ENCODE measurements at places on chromosomes 1 and 21.

GRCh38 chr1:58165073-58165472 lies 381.5 kb downstream of the OMA1 start:
- DNase-seq: no peak

GRCh38 chr1:109623601-109624161 lies 4.0 kb downstream of the AMPD2 start:
- peak; percentile 49 for DNase-seq

DNA sequence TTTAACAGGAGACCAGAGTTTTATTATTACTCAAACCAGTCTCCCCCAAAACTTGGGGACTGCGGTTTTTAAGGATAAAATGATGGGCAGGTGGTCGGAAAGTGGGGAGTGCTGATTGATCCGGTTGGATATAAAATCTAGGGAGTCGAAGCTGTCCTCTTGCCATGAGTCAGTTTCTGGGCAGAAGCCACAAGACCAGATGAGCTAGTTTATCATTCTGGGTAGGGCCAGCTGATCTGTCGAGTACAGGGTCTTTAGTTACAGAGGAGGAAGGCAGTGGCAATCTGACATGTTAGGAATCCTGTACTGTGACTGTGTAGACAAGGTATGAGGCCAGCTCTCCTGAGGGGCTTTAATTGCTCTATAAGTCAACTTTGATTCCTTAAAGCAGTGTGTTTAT lies 22.9 kb upstream of the FOXE3 start:
- DNase-seq: no peak

DNA sequence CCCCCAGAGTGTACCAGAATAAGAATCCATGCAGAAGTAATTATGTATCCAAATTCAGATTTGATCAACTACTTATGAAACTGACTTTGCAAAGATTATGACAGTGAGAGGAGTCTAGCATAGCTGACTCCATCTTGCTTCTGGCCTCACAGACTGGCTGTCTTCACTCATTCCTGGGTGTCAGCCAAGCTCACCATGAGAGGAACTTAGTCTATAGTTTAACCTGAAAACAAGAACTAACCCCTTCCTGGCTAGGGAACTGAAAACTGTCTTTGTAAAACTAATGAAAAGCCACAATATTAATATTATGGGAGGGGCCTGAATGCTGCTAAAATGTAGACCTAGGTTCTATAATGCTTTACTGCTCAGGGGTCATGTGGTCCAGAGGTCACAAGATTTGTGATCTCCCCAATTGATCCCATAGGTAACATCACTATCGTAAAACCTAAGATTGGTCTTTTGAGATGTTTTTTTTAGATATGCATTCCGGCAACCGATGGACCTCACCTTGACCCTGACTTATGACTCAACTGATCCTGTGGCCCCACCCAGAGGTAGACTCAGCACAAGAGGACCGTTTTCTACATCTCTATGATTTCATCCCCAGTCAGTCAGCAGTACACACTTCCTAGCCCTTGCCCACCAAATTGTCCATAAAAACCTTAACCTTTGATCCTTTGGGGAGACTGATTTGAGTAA lies 55.2 kb downstream of the ATP1B1 start:
- peak; percentile 15 for DNase-seq

- no peak for DNase-seq
These were observed 47.6 kb downstream of the SEC16B start for GRCh38 chr1:177922209-177922608.

DNA sequence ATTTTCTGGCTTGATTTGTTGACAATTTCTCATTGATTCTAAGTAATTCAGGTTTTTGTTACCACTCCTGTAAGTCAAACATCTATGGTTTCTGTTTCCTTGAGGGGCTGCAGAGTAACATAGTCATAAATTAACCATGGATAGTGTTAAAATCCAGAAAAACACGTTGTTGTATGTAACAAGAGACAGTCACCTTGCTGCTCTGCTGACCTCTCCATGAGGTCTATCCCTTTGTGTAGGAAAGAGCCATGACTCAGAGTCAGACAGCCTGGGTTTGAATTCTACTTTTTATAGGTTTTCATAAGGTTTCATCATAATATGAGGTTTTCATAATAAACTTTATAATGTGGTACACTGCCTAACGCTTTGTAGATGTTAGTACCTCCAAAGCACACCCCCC lies 27.6 kb upstream of the NBL1 start:
- no peak for DNase-seq

DNA sequence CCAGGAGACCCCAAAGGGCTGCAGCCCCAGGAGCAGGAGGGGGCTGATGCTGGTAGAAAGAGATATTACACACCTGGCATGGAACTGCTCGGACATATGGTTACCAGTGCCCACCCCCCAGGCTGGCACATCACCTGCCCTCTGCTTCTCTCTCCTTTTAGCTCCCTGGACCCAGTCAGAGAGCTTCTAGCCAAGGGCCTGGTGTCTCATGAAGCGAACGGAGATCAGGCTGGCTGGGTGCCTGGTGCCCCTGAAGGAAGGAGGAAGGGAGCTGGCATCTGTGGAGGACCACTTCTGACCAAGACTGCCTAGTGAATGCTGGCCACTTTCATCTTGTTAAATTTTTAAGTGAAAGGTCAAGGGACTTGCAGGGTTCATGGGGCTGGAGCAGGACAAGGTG lies 53.1 kb downstream of the FOXO6 start:
- no peak for DNase-seq

GRCh38 chr1:213737398-213738035 lies 250.3 kb upstream of the PROX1 start:
- DNase-seq: no peak

GRCh38 chr21:38837806-38838461 lies 32.2 kb downstream of the ETS2 start:
- DNase-seq: no peak

GRCh38 chr1:36109041-36109679 lies 15.9 kb downstream of the COL8A2 start:
- DNase-seq: no peak

- no peak for DNase-seq
These were observed 84.4 kb downstream of the TRABD2B start for GRCh38 chr1:47912756-47913155.

GRCh38 chr1:68321084-68321685 lies 88.9 kb upstream of the WLS start:
- peak; percentile 13 for DNase-seq

DNA sequence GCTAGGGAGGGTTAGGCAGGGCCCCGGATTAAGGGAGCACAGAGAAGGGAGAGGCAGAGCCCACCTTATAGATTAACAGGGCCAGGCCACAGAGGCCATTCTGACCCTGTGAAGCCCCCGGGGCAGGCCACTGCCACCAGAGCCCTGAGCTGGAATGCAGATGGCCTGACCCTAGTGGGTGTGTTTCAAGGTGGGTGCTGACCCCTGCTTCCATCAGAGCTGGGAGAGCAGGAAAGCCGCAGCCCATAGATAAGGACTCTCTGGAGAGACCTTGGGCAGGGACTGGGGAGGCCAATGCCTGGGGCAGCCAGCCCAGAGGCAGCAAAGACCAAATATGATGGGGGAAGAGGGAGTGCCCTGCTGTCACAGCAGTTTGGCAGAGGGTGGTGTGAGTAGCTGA lies 35.9 kb downstream of the NCMAP start:
- DNase-seq: no peak

GRCh38 chr1:67687649-67688048 lies 2.6 kb downstream of the GADD45A start:
- DNase-seq: no peak

- DNase-seq: no peak
These were observed 241.0 kb downstream of the DISC1 start for GRCh38 chr1:231867607-231868006.

Data from hematopoietic multipotent progenitor cell (in vitro differentiated cells).